ENCODE measurements at places on chromosomes 16 and 17.

DNA sequence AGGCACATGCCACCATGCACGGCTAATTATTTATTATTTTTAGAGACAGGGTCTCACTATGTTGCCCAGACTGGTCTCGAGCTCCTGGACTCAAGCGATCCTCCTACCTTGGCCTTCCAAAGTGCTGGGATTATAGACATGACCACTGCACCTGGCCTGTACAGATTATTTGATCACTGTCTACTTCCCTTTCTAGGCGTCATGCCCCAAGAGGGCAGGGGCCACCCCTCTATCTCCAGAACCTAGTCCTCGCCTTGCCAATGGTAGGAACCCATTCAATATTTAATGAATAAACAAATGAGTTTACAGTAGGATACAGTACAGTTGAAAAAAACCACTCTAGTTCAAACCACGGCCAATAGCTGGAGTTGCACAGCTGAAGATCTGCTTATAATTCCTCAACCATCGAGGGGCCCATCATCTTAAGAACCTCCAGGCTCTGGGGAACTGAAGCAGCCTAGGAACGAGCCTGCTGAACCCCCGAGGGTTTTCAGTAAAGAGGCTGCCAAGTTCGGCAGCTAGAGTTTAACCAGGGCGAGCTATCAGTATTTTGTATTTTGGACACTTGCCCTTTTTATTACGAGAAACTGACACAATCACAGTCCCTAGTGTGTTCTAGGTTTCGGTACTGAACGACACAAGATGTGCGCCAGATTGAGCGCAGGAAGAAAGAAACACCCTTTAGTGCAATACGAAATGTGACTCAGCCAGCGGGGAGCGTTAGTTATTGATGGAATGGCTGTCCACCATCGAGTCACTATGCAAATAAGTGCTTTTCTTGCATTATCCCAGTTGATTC lies 14.6 kb downstream of the ADCY9 start:
- DNase-seq = no peak

DNA sequence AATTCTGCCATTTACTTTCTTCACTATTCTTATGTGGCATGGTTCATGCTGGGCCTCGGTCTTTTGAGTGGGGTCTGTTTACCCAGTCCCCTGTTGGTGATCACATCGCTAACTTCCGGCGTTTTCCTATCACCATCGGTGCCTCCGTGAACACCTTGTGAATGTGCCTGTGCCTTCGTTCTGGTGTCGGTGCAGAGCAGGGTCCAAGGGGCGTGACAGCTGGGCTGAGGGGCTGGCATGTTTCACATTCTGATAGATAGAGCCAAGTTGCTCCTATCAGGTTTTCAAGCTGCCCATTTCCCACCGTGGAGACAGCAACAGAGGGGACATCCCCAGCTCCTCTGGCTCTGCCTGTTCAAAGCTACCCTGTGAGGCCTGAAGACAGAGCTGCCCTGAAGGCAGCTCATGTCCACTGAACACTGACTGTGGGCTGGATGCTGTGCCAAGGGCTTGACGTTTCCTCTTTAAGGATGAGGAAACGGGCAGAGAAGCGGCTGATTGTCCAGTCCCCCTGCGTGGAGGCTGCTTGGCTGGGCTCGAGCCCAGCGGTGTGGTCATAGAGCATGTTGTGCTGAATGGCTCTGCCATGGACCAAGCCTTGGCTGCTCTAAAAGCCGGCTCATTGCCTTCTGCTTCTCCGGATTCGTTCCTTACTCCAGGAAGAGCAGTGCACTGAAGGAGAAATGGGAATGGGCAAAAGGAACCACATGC lies 17.0 kb downstream of the DHODH start:
- DNase-seq = no peak

DNA sequence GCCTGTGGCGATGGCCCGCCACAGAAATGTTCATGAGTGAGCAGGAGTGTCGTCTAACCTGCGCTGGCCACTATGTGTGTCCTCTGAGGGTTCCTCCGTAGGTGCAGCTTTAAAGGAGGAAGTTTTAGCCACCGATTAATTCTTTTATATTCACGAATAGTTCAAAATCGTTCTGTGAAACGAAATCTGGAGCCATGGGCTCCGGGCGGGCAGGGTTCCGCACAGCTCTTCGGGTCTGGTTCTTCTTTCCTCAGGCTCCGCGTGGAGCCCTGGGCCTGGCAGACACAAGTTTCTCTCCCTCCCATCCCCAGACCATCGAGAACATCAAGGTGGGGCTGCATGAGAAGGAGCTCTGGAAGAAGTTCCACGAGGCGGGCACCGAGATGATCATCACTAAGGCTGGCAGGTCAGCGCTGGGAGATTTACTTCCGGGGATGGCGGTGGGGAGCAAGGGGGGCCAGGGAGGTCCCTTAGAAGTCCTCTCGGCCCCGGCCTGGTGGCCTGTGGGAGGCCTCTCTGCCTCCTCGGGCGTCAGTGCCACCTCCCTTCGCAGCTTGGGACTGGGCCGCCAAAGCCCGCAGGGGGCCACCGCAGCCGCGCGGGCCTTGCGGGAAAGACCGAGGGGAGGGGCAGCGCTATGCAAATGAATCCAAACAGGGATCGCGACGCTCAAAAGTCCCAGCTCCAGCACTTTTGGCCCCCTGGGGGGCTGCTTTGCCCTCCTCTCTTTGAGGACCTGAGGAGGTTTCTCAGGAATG lies 5.2 kb downstream of the TBX4 start:
- no peak for DNase-seq

GRCh38 chr17:77222356-77222755 lies 81.6 kb downstream of the SEC14L1 start:
- no peak for DNase-seq

GRCh38 chr16:66751992-66752322 lies 548 bp upstream of the DYNC1LI2 start:
- DNase-seq = no peak

- DNase-seq = peak; percentile 45
Observed at GRCh38 chr17:45895304-45895968, 1.1 kb downstream of the MAPT start.

DNA sequence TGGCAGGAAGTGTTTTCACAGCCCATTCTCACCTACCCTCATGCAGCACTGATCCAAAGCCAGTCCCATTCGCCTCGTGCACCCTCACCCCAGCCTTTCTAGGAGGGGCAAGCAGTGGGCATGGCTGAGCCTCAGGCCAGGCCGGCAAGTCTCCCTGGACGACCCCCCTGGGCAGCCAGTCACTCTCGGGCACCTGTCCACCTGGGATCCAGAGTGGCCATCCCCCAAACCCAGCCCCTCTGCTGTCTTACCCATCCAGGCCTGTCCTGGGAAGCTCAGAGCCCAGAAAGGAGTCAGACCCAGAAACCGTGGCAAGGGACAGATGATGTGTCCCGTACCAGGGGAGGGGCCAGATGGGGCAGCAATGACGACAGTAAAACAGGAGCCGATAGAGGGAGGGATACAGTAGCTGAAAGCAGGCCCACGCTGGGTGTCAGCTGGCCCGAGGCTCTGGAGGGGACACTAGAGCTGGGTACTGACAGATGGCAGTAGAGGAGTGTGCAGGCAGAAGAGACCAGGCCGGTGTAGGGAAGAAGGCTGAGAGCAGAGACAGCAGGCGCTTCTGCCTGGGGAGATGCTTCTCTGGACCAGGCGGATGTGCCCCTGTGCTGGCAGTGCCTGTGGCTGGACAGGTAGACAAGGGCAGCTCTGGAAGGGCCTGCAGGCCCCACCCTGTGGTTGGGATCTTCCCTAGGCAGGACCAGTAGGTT lies 5.8 kb downstream of the CMTM3 start:
- no peak for DNase-seq

- no peak for DNase-seq
Observed at GRCh38 chr16:54928411-54929089, 2.1 kb upstream of the IRX5 start.

- no peak for DNase-seq
Observed at GRCh38 chr17:74746922-74747321, 1.5 kb upstream of the NHERF1 start.

DNA sequence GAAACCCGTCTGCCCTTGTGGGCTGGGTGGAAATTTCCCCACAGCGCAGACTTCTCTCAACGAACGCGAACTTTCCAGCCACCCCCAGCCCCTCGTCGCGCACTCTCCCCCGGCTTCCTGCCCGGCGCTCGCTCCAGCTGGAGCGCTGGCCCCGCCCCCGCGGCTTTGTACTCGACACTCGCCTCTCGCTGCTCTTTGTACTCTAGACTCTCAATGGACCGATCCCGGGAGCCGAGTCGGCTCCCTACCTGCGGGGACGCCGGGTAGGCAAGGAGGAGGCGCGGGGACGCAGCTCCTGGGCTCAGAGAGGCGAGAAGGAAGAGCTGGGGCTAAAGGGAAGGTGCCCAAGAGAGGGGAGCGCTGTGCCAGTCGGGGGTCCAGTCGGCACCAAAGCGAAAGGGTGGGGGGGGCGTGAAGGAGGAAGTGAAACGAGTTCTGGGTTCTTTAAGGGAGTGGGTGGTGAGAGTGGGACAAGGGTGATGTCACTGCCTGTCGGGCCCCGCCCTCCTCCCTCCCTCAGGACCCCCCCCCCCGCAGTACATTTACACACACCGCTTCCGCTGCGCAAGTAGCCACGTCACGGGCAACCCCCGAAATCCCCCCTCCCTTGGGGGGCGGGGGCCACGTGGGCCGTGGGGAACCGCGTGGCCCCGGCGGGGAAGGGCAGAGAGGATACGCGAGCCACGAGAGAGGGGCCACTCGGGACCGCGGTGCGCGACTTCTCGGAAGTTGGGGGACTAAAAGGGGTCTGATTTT lies 9.7 kb downstream of the KDM6B start:
- peak; percentile 96 for DNase-seq

GRCh38 chr17:44828919-44829522 lies 1.1 kb downstream of the GJC1 start:
- DNase-seq = no peak

- DNase-seq = no peak
Observed at GRCh38 chr17:31371511-31372097, 19.9 kb upstream of the RAB11FIP4 start.

- DNase-seq = no peak
Observed at GRCh38 chr16:12341966-12342365, 365.4 kb downstream of the SNX29 start.

DNA sequence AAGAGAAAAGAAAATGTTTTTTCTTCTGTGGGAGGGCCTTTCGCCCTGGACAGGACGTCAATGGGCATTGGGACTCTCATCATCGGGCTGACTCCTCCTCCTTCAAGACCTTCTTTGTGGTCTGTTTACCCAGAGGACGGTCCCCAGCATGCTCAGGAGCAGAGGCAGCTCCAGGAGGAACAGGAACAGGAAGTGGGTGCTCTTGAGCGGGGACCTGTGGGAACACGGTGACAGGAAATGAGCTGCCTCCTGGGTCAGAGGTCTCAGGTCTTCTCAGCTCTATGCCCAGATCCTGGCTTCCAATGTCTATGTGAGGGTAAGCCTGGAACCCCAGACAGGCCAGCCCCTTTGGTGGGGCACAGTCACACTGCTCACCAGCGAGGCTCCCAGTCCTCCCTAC lies 12.2 kb downstream of the CD300LD start:
- DNase-seq = no peak

- no peak for DNase-seq
Observed at GRCh38 chr17:82334622-82335394, 1.2 kb upstream of the SECTM1 start.

- no peak for DNase-seq
Observed at GRCh38 chr17:9557857-9558256, 17.8 kb downstream of the STX8 start.

- peak; percentile 66 for DNase-seq
Observed at GRCh38 chr16:30984669-30985400, at the start of gene HSD3B7. TSS of gene HSD3B7 (plus strand) at chr16:30985207. CDS start at chr16:30985659, 452 bp downstream.

DNA sequence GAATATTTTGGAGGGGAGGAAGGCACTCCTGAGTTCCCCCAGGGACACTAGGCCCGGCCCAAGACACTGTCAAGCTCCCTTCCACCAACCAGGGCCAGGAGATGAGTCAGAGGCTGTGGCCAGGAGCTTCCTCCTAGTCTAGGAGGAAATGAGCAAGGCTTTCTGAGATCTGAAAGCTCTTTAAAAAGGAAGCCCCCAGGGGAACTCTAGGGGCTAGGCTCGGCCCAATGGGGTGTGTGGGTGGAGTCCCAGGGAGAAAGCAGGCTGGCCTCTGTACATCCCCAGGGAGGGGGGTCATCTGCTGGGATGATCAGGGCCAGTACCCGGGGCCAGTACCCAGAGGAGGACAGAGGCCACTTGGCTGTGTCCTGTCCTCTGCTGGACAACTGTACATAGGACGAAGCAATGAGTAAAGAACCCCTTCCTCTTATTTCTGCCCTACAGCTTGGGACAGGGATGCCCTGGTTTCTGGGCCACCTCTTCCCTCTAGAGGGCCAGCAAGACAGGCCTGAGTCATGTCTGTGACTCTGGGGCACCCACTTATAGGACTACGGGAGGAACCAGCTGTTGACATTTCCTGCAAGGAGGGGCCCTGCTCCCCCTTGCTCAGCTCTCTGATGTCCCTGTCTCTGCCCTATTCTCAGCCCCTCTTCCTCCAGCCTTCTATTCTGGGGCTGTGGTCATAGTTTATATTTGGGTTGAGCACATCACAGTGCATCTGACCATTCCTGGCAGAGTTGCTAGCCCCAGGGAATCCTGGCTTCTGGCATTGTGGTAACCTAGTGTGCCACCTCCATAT lies 2.7 kb downstream of the FHOD1 start:
- no peak for DNase-seq

GRCh38 chr16:89593841-89594240 lies 18.3 kb downstream of the CPNE7 start:
- no peak for DNase-seq

DNA sequence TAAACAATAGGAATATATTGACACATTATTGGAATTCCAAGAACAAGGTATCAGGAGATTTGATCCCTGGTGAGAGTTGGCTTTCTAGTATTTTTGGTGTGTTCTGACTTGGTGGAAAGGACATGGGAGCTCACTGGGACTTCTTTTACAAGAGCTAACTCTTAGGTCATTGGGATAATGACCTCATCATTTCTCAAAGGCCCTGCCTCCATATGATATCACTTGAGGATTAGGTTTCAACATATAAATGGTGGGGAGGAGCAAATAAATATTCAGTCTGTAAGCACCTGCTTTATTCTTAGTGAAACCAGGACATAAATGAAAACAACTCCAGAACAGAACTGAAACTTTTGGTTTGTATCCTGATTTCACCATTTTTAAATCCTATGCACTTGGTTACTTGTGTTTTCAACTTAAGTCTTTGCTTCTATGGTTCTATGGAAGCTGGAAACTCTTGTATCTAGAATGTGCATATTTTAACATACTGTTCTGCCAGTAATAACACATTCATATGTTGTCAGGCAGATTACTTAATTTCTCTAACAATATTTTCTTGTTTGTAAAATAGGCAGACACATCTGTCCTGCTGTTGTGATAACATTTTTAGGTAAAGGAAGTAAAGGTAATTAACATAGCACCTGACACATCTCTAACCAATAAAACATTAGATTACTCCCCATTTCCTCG lies 1527.7 kb upstream of the CDH8 start:
- DNase-seq = no peak

- DNase-seq = no peak
Observed at GRCh38 chr16:54178478-54178976, 108.1 kb downstream of the IRX3 start.

Measured in large intestine (tissue), 12 donors.